Muscle of leg (tissue), 16 donors: ENCODE measurements at places on chromosomes 1 and 21. TPM values are rescaled to one million over a fixed set of nuclear protein-coding genes. Genes with fewer than 3 reads are reported as not detected.

DNA sequence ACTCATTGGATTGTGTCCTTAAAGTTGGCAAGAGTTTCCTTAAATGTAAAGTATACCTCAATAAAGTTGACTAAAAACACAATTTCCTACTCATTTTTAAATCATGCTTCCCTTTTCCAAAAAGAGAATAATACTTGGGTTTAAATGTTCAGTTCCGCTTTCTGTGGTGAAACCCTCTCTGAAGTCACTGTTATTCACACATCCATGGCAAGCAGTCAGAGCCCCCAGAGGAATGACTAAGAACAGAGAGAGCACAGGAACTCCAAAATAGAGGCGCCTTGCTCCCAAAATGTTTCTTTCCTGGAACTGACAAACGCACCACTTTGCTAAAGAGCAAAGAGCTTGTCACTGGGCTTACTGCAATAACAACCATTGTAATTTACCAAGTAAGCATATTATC lies 142.5 kb downstream of the TIAM1 start:
- H3K27ac ChIP-seq, result peak overlapping the region; percentile 32
- H3K4me3 ChIP-seq, result no peak overlapping the region
- H3K4me1 ChIP-seq, result no peaks in the 10 kb centered on the region
- H3K27me3 ChIP-seq, result no peaks in the 10 kb centered on the region
- DNase-seq, result peak; percentile 96

- H3K4me1 ChIP-seq, result no peaks in the 10 kb centered on the region
- DNase-seq, result no peak
- H3K27me3 ChIP-seq, result no peaks in the 10 kb centered on the region
- H3K27ac ChIP-seq, result no peak overlapping the region
- no peak overlapping the region for H3K4me3 ChIP-seq
Measured at GRCh38 chr1:78522136-78522535, 31.4 kb downstream of the PTGFR start.

Gene ATP5PO
- total RNA-seq, result 224 TPM

DNA sequence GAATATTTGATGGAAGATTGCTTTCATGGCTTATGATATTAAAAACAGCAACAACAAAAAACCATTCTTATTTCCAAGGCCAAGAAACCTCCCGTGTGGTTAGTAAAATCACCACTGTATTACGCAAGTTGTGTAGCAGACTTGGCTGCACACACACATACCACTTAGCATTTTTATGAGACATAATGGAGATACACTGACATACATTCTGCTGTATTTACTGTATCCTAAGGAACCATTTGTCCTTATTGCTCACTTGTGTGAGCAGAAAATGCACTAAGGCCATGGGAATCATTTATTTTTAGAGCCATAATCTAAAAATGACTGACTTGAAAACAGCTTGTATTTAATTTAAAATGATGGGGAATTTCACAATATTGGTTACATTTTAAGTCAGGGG lies 584 bp upstream of the C1orf141 start:
- peak; percentile 45 for DNase-seq
- peaks cover 6% of the 10 kb centered on the region for H3K4me1 ChIP-seq
- H3K27me3 ChIP-seq, result peaks cover 5% of the 10 kb centered on the region
- H3K36me3 ChIP-seq, result no peaks in the 10 kb centered on the region

DNA sequence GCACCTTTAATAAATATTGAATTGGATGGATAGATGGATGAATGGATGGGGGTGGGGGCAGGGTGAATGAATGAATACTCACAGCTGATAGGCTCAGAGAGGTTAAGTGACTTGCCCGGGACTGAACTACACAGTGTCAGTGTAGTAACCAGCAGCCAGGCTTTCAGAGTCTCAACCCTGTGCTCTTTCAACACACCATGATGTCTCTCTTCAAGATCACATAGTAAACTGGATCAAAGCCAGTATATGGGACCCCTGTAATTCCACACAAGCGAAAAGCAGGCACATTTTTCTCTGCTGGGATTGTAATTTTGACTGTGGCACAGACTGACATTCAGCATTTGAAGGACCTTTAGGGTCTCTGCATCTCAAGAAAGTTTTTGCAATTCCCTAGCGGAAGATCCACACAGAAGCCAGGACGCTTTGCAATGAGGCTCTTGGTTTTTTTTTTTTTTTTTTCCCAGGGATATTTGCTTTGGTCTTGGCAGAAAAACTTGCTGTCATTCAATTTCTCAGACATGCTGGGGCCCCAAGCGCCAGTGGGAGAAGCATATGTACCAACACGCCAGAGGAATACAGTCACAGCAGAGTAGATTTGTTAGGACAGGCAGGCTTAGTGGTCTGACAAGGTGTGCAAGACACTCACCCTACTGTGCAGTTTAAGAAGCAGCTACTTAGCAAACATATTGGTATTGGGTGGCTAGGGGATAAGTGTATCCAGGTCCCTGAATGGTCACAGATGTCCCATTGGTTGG lies 213.1 kb upstream of the CAMK1G start:
- H3K27ac ChIP-seq, result no peak overlapping the region
- H3K4me3 ChIP-seq, result no peak overlapping the region
- DNase-seq, result no peak
- H3K4me1 ChIP-seq, result peaks cover 5% of the 10 kb centered on the region
- H3K36me3 ChIP-seq, result no peaks in the 10 kb centered on the region
- no peaks in the 10 kb centered on the region for H3K27me3 ChIP-seq

GRCh38 chr1:230102472-230102871 lies 35.4 kb downstream of the GALNT2 start:
- no peak overlapping the region for H3K4me3 ChIP-seq
- no peaks in the 10 kb centered on the region for H3K27me3 ChIP-seq
- peaks cover 9% of the 10 kb centered on the region for H3K36me3 ChIP-seq
- peaks cover 31% of the 10 kb centered on the region for H3K4me1 ChIP-seq

- DNase-seq, result peak; percentile 90
- H3K27ac ChIP-seq, result peak overlapping the region; percentile 82
- H3K36me3 ChIP-seq, result no peaks in the 10 kb centered on the region
- no peaks in the 10 kb centered on the region for H3K27me3 ChIP-seq
Measured at GRCh38 chr1:33388805-33389771, 41.8 kb downstream of the PHC2 start.

GRCh38 chr1:29585656-29586055 lies 349.3 kb downstream of the PTPRU start:
- no peak overlapping the region for H3K27ac ChIP-seq
- H3K4me3 ChIP-seq, result no peak overlapping the region
- H3K36me3 ChIP-seq, result no peaks in the 10 kb centered on the region

DNA sequence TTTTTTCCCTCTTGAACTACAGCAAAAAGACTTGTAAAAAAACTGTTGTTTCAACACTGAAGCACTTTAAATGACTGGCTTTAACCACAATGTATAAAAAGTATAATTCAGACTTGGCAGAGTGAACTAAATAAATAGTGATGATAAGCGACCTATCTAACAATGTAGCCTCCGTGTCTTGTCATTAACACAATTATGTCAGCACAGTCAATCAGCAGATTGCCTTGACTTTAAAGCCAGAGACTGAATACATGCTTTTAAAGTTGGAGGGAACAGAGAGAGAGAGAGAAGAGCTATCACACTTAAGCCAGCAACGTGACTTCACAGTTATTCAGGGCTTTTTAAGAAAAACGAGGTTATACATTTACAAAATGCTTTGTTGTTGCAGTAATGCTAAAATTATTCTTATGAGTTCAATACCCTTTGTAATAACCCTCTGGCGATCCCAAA lies 378.1 kb downstream of the LMO4 start:
- no peaks in the 10 kb centered on the region for H3K4me1 ChIP-seq
- no peaks in the 10 kb centered on the region for H3K27me3 ChIP-seq
- H3K4me3 ChIP-seq, result no peak overlapping the region
- H3K27ac ChIP-seq, result no peak overlapping the region

GRCh38 chr21:16644685-16645084 lies 868.2 kb upstream of the CXADR start:
- no peaks in the 10 kb centered on the region for H3K4me1 ChIP-seq
- no peak overlapping the region for H3K27ac ChIP-seq
- DNase-seq, result no peak
- no peaks in the 10 kb centered on the region for H3K27me3 ChIP-seq
- no peaks in the 10 kb centered on the region for H3K36me3 ChIP-seq

- H3K27ac ChIP-seq, result no peak overlapping the region
- H3K4me1 ChIP-seq, result no peaks in the 10 kb centered on the region
- H3K4me3 ChIP-seq, result no peak overlapping the region
- H3K36me3 ChIP-seq, result peaks cover 64% of the 10 kb centered on the region
Measured at GRCh38 chr1:15540186-15540585, 13.5 kb downstream of the DNAJC16 start.

Gene DEPDC1
- total RNA-seq, result 6.8 TPM

DNA sequence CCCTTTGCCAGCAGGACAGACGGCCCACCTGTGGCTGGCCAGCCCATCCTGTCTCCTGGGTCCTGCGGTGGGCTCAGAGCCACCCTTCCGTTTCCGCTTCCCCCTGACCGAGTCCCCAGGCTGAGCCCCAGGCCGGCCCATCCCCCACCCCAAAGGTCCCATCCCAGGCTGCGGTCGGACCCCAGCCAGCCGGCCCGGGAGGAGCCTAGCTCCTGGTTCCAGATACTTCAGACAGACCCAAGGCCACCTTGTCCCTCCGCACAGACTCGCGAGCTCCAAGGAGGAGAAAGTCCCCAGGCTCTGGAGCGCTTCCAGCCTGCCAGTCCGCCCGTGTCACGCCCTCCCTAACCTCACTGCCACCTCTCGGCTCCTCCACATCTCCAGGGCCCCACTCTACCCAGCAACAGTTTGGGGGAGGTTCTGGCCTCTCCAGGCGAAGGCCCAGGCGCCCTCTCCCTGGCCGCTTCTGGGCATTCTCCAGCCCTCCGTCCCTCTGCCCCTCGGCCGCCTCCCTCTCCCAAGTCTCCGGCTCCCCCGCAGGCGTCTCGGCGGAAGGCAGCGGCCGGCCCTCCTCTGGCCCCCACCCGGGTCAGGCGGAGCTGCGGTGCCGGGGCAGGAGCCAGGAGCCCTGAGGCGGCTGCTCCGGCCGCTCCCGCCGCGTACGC lies 835 bp downstream of the LRRN2 start:
- peak; percentile 20 for DNase-seq
- no peaks in the 10 kb centered on the region for H3K36me3 ChIP-seq
- peaks cover 19% of the 10 kb centered on the region for H3K4me1 ChIP-seq

GRCh38 chr1:161177112-161177935 lies at the start of gene B4GALT3:
B4GALT3 (minus strand) TSS chr1:161177507; CDS start chr1:161176060, 1,447 bp downstream.
- no peaks in the 10 kb centered on the region for H3K27me3 ChIP-seq
- H3K36me3 ChIP-seq, result peaks cover 34% of the 10 kb centered on the region
- H3K27ac ChIP-seq, result peak within 1 kb of the TSS; percentile 86
- peak; percentile 91 for DNase-seq

- no peak overlapping the region for H3K27ac ChIP-seq
- H3K36me3 ChIP-seq, result no peaks in the 10 kb centered on the region
- no peak overlapping the region for H3K4me3 ChIP-seq
- H3K27me3 ChIP-seq, result no peaks in the 10 kb centered on the region
- H3K4me1 ChIP-seq, result no peaks in the 10 kb centered on the region
- DNase-seq, result no peak
Measured at GRCh38 chr21:38956521-38956855, 150.8 kb downstream of the ETS2 start.

DNA sequence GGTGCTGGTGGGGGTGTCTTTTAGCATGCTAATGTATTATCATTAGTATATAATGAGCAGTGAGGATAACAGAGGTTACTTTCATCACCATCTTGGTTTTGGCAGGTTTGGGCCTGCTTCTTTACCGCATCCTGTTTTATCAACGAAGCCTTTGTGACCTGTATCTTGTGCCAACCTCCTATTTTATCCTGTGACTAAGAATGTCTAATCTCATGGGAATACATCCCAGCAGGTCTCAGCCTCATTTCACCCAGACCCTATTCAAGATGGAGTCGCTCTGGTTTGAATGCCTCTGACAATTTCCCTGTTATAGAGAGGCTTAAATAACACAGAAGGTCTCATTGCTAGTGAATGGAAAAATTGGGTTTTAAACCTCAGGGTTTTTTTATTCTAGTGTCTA lies 300.8 kb upstream of the PROX1 start:
- no peak overlapping the region for H3K27ac ChIP-seq
- no peak for DNase-seq
- H3K27me3 ChIP-seq, result no peaks in the 10 kb centered on the region
- H3K4me3 ChIP-seq, result no peak overlapping the region
- peaks cover 9% of the 10 kb centered on the region for H3K4me1 ChIP-seq

Gene HSF2BP
- 1.2 TPM for total RNA-seq

Gene BLZF1
- total RNA-seq, result 21.4 TPM

DNA sequence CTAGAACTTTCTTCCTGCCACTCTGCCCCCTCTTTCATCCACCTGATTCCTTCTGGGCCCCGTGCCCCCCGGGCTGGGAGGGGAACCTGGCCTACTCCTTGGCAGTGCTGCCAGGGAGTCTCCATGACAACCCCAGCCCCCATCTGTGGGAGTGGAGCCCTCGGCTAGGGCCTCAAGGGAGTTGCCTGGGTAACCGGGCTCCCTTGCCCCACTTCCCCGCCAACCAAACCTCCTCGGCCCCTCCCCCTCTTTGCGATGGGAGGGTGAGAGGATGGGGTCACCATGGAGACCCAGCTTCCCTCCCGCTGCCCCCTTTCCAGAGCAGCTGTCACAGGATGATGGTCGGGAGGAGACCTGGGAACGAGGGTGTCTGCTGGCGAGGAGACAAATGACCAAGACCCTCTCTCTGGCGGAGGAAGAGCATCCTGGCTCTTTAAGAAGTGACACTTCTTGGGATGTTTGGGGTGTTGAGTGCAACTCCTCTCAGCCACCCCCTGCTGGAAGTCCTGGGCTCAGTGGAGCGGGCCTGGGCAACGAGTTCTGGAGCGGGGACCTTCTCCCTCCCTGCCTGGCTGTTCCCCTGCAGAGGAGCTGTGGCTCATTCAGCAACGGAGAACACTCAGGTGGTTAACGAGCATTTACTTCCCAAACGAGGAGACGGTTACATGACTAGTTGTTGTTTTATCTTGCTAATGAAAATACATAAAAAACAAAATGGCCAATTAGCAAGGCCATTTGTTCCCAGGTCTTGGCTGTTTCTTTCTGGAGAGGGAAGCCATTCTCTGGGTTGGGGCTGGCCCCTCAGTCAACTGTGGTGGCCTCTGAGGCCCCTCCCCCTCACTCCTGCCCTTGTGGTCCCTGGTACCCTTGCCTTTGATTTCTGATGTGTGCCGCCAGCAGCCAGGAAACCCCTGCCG lies 82.8 kb downstream of the UBIAD1 start:
- no peak for DNase-seq
- no peak overlapping the region for H3K27ac ChIP-seq
- no peaks in the 10 kb centered on the region for H3K4me1 ChIP-seq
- H3K36me3 ChIP-seq, result no peaks in the 10 kb centered on the region

DNA sequence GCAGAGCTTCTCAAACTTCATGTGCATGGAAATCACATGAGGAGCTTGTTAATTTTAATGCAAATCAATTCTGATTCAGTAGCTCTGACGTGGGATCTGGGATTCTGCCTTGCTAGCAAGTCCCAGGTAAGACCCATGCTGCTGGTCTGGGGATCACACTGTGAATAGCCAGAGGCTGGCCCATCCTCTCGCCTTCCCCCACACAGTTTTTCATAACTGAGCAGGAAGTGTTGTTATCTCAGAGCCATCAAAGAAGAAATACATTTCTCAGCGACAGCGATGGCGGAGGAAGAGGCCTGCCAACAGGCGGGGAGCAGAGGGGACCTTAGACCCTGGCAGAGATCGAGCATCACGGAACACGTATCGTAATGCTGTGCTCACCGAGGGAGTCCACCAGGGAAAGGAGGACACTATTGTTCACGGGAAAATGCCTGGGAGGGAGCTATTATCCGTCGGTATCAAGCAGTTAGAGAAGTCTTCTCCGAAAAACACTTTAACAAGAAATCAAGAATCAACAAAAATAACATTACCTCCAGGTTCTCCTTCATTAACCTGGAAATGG lies 268.9 kb upstream of the TMEM51 start:
- DNase-seq, result no peak
- no peaks in the 10 kb centered on the region for H3K36me3 ChIP-seq
- no peak overlapping the region for H3K4me3 ChIP-seq
- no peaks in the 10 kb centered on the region for H3K4me1 ChIP-seq
